ENCODE measurements at places on chromosomes 11 and 22. TPM values are rescaled to one million over a fixed set of nuclear protein-coding genes. Genes with fewer than 3 reads are reported as not detected.

DNA sequence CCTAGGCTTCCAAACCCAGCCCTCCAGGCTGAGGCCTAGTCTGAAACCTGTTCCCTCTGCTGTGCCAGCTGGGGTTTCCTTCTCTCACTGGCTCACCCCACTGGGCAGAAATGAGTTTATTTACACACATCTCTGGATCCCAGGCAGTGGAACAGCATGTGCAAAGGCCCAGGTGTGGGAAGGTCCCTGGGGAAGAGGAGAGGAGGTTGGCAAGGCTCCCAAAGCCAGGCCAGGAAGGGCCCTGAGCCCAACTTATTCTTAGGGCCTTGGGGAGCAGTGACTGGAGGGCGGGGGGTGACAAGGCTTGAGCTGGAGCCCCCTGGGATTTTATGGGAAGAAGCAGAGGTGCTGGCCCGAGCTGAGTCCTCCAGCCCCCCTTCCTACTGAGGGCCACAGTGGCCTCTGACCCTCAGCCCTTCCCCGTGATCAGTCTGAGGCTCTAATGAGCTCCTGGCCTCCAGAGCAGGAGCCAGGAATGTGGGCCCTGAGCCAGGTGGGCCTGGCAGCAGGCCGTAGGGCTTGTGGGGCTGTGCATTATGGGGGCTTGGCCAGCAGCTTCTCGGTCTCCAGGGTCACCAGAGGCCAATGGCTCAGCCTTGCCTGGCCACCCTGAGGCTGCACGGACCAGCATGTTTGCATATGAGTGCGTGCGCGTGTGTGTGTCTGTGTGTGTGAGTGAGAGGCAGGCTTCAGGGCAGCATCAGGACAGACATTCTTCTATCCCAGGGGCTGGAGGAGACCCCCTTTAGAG, 2.9 kb downstream of the MYO7A start:
- H3K27ac ChIP-seq, result no peak overlapping the region
- peaks cover 39% of the 10 kb centered on the region for H3K4me1 ChIP-seq
- H3K36me3 ChIP-seq, result no peaks in the 10 kb centered on the region
- peaks cover 13% of the 10 kb centered on the region for H3K27me3 ChIP-seq

DNA sequence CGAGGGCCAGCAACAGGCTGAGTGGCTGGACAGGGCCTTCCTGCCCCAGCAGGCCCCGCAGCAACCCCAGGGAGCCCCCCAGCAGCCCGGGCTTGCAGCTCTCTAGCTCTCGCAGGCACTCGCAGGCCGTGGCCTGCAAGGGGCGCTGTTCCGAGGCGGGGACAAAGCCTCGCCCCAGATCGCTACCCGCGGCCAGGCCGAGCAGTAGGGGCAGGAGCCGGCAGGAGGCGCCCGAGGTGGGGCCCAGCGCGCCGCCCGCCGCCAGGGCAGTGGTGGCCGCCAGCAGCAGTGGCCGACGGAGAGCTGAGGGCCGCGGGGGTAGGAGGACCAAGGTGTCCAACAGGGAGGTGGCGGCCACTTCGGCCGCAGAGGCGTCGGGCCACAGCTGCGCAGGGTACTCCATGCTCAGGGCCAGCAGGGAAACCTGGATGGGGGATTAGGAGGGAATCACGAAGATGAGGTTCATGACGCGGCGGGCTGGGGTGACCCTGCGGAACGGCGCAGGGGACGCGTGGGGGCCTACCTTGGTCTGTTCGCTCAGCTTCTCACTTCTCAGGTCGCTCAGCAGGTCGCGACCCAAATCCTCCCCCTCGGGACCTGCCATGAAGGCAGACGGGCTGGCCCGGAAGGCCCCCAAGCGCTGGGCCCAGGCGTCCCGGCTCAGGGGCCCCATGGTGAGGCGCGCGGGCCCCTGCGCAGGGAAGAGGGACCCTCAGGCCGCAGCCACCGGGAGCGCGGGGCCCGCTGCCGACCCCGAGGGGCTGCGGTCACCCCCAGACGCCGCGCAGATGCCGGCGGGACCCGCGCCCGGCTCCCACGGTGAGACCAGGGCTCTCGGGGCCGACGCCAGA, 632 bp downstream of the AP5B1 start:
- H3K27me3 ChIP-seq, result peaks cover 7% of the 10 kb centered on the region
- peak overlapping the region; percentile 89 for H3K27ac ChIP-seq
- DNase-seq, result no peak
- peaks cover 33% of the 10 kb centered on the region for H3K36me3 ChIP-seq
- peak overlapping the region; percentile 100 for H3K4me3 ChIP-seq

- no peaks in the 10 kb centered on the region for H3K36me3 ChIP-seq
- H3K4me1 ChIP-seq, result no peaks in the 10 kb centered on the region
- no peaks in the 10 kb centered on the region for H3K27me3 ChIP-seq
- DNase-seq, result no peak
These were observed 38.2 kb downstream of the CCDC83 start for GRCh38 chr11:85893395-85893794.

DNA sequence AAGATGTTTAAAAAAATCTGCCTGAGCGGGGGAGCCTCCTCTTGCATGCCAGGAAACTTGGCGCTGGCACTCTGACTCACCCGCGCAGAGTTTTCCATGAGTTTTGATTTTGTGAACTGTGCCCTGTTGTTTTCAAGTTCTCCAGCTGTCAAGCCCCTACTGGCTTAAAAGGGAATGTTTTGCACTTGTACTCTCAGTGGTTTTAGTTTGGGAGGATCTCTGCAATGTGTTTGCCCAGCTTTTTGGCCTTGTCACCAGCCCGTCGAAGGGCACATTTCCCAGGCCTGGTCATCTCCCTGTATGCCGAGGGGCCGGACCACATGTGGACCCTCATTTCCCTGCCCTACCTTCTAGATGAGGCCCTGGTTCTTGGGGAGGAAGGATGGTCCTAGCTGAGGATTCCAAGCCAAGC, 12.2 kb downstream of the MRGPRF start:
- H3K4me1 ChIP-seq, result peaks cover 58% of the 10 kb centered on the region
- DNase-seq, result no peak
- peak overlapping the region; percentile 2 for H3K4me3 ChIP-seq

- no peak overlapping the region for H3K4me3 ChIP-seq
- H3K36me3 ChIP-seq, result peaks cover 6% of the 10 kb centered on the region
- DNase-seq, result no peak
- H3K27ac ChIP-seq, result no peak overlapping the region
These were observed 27.0 kb upstream of the PARVG start for GRCh38 chr22:44153710-44154109.

The UPK3A gene
- total RNA-seq, result not detected

The LUZP2 gene
- 0.38 TPM for total RNA-seq
